ENCODE measurements at places on chromosomes 6 and 20.

DNA sequence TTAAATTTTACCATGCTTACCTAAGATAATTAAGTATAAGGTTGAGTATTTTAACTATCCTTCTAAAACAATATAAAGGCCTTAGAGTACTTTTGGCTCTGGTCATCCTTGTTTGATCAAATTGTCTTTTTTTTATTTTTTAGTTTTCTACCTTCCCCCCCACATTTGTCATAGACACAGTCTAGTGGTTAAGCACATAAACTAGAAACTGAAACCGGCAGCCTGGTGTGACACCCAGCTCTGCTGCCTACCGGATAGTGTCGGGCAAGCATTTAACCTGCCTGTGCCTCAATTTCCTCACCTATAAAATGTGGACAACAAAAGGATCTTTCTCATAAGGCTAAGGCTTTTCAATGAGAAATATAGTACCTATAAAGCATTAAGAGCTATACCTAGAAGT is 21.6 kb upstream of the TULP4 start:
- DNase-seq = no peak

GRCh38 chr20:62516338-62516737 is 40.5 kb upstream of the GATA5 start:
- DNase-seq = no peak

GRCh38 chr20:18443886-18444285 is 22.9 kb downstream of the DZANK1 start:
- DNase-seq = no peak

DNA sequence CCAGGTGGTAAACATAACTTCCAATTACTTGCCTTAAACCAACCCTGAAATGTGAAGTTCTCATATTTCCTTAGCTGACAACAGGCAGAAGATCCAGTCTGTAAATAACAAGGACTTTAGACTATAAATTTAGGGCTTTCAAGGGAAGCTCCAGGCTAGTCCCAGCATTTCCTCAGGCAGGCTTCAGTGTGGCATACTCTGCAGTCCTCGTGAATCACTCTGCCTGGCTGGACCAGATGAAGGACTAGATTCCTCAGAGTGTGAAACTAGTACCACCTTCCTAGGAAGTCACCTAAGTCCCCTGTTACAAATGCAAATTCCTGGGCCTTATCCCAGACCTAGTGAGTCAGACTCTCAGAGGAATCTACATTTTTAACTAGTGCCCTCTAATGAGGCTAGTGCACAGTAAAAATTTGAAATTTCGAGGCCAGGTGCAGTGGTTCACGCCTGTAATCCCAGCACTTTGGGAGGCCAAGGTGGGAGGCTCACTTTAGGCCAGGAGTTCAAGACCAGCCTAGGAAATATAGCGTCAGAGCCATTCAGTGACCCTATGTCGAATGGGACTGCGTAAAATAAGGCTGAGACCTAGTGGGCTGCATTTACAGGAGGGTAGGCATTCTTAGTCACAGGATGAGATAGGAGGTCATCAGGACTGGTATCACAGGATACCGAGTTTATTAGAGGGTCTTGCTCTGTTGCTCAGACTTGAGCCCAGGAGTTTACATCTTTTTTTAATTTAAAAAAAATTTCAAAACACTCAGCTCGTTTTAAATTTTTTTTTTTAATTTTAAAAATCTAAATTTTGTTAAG is 279.6 kb upstream of the JARID2 start:
- DNase-seq = no peak

GRCh38 chr20:50636601-50637540 is 54.5 kb downstream of the RIPOR3 start:
- DNase-seq = no peak

GRCh38 chr6:168320634-168321033 is 1.1 kb upstream of the DACT2 start:
- DNase-seq = no peak

GRCh38 chr6:123780021-123780420 is 23.6 kb upstream of the NKAIN2 start:
- no peak for DNase-seq

DNA sequence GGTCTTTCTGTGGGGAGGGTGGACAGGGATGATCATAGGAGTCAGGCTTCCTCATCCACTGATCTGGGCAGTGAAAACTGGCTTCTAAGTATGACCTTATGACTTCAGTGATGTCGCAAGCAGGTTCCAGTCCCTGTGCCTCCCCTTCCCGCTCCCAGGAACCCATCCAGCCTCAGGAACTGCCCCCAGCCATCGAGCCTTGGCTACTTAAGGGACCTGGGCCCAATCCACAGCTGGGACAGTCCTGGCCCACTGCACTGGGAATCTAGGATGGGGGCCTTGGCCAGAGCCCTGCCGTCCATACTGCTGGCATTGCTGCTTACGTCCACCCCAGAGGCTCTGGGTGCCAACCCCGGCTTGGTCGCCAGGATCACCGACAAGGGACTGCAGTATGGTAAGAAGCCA is at the start of gene LBP:
LBP (plus strand) TSS at position 236 of the 405 bp plus-strand sequence; CDS start at position 271, 35 bp downstream.
- DNase-seq = no peak

DNA sequence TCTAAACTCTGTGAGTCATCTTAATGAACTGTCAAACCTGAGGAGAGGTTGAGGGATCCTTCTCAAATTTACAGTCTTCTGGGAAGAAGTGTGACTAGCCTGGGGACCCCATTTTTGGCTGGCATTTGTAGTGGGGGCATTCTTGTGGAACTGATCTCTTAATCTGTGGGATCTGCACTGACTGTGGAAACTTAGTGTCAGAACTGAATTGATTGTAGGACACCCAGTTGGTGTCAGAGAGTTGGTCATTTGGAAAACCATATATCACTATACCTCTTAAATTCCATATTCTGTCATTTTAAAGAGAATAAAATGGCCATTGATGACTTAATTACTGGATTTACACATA is 48.3 kb downstream of the LAMA4 start:
- no peak for DNase-seq

All from brain pericyte (primary cell).